Heart left ventricle (tissue), 16 donors: ENCODE measurements at places on chromosomes 2 and 18. TPM values are rescaled to one million over a fixed set of nuclear protein-coding genes. Genes with fewer than 3 reads are reported as not detected.

EFR3B gene
- 1.8 TPM for polyA plus RNA-seq

SLC9A4 gene
- polyA plus RNA-seq = not detected

RGPD3 gene
- polyA plus RNA-seq = 0.14 TPM

SKOR2 gene
- not detected for polyA plus RNA-seq

GALNT3 gene
- polyA plus RNA-seq = 0.08 TPM
